ENCODE measurements at places on chromosomes 1 and 21.

DNA sequence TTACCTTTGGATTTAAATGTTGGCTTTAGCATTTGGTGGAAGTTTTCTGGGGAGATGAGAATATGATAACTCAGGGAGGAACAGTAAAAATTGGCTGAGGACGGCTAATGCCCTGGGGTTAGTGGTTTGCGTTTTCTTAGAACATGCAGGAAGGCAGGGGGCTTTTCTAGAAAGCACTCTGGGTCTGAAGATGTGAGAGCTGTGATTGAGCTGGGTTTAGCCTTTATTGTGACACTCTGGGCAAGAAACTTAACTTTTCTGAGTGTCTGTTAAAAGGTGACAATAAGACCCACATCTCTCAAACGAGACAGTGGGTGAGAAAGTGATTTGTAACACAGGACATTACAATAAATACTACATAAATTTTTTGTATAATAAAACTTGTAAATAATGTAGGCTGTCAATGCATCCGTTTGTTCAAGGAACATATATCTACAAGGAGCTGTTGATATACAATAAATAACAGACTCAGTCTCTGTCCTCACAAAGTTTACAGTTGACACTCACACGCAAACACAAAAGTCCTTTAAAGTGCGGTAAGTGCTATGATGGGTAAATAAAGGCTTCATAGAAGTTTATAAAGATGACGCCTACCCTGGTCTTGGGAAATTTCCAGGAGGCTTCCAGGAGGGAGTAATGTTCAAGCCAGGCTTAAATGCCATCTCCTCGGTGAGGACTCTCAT, 49.5 kb upstream of the MRPS6 start:
- no peak for DNase-seq

GRCh38 chr1:225863167-225863566, 19.0 kb downstream of the TMEM63A start:
- no peak for DNase-seq

GRCh38 chr1:6438047-6438525, 13.5 kb downstream of the ESPN start:
- DNase-seq: peak; percentile 83

DNA sequence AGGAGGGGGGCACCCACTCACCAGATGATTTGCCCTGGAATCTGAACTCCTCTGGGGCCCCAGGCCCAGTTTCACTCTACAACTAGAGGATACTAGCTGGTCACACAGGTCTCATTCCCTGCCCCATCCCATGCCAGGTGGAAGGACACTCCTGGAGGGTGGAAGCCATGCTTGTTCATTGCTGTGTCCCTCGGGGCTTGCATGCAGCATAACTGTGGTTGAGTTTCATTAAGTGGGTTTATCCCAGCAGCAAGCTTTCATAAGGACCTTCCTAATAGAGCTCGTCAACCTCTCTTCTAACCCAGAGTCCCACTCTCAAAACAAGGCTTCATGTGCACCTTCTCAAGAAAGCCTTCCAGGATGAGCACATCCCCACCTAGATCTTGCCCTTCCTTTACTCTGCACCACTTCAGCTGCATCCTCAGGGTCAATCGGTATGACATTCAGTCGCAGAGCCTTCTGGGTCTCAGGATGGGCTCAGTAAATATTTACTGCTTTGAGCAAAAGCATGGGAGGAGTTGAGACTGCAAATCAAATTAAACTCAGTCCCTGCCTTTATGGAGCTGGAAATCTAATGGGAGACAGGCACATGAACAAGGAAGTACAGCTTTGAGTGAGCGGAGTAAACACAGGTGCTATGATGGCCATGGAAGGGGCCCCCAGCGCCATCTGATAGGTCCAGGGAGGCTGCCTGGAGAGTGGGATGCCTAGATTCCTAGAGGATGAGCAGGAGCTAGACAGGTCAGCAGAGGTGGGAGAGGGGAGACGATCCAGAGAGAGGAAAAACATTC, 32.3 kb downstream of the LAMB3 start:
- peak; percentile 62 for DNase-seq

DNA sequence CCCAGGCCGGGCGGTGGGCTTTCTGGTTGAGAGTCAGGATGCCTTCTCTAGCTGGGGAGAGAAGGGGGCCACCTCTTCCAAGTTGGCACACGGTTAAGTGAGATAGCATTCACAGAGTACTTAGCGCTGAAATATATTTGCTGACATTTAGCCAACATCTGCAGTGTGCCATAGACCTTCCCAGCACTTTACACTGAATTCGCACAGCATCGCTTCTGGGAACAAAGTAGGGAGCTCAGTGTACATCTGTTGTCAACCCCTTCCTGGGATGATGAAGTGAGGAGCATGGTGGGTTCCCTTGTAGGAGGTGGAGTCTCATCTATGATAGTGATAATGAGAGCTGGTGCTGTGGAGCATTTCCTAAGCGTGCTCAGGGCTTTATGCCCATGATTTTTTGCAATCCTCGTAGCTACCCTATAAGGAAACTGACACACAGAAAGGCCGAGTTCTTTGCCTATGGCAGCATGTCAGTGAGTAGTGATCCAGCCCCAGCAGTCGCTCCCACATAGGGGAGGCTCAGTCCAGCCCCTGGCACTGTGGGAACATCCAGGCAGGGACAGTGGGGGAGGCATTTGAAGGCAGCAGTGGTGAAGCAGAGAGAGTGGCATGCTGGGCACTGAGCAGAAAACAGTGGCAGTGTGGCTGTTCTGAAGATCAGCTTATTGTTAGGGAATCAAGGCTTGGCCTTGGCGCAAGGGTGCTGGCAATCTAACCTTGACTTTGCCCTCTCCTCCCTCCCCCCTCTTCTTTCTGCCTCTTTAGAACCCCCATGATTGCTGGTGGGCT, 176.2 kb downstream of the PGBD5 start:
- DNase-seq: no peak

- DNase-seq: peak; percentile 89
These were observed 49.8 kb downstream of the PRDM2 start for GRCh38 chr1:13749543-13750341.

DNA sequence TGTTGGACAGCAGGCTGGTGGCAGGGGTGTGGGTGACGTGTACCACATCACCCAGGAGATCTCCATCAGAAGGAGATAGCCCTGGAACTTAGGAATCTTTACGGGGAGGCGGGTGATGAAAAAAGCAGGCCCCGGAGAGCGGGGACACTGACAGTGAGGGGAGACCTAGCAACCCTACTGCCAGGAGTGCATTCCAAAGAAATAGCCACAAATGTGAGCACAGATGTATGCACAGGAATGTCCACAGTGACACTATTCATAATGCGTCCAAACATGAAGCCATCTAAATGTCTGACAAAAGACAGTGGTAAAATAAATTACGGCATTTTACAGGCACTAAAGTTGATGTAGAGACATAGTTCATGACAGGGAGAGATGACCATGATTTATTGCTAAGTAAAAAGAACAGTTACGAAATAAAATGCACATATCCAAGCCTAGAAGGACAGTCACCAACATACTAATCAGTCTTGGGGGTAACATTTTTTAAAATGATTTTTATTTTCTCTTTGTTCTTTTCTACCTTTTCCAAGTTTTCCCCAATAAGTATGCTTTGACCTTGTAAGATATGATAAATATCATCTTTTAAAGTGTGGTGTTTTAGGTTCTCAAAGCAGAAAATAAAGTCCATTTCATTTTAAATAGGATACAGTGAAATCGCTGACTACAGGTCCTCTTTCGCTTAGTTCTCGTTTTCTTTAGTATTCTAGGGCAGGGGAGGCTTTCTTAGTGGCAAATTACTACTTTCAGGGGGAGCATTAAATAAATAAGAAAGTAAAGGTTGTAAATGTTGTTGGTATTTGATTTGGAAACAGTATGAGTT, 21.3 kb downstream of the CD247 start:
- no peak for DNase-seq

DNA sequence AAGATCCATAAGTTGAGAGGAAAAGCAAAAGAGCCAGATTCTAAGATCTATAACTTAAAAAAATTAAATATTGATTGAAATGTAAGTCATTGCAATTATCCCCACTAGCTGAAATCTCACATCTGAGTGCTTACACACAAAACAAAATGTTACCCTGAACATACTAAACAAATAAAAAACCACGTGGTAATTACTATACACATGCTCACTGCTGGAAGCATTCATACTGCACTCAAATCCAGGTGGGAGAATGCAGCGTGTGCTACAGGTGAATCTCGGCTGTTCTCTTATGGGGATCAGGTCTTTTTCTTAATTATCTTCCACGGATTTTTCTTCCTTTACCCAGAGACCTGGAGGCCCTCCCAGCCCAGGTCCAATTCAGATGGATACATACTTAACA, 74.3 kb downstream of the SDC3 start:
- DNase-seq: no peak

DNA sequence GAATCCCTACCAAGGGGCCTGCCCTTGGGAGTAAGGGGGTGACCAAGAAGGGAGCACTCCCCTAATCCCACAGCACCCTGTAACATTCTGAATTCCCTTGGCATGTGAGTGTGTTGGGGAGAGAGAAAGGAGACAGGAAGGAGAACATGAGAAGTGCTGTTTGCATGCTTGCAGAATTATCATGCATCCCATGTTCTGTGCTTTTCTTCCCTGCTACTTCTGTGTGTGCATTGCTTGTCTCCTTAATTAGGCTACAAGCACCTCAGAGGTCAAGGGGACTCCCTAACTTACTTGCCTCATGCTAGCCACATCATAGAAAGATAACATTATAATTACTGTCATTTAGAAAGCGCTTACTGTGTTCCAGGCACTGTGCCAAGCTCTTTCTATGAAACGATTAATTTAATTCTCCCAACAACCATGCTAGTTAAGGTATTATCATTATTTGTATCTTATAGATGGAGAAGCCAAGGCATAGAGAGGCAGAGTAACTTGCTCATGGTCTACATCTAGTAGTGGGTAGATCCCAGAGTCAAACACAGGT, 11.1 kb downstream of the NOS1AP start:
- no peak for DNase-seq

GRCh38 chr1:7068552-7068951, 283.3 kb downstream of the CAMTA1 start:
- DNase-seq: no peak

DNA sequence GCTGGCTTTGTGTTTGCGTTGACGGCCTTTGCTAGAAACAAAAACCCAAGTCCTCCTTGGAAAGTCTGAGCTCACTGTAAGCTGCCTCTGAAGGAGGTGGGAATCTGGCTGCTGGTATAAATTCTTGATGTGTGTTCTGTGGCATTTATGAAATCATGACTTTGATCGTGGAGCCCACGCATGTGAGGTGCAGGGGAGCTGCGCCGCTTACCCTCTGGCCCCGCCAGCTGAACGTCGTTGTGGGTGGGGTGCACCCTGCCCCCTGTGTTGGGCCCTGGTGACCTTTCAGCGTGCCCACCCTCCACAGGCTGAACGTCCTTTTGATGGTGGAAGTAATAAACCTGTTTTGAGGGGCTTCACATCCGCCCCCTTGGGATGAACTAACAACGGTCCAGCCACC, 21.2 kb upstream of the DIP2A start:
- DNase-seq: no peak

- no peak for DNase-seq
These were observed 10.3 kb upstream of the AGTRAP start for GRCh38 chr1:11725616-11726015.

DNA sequence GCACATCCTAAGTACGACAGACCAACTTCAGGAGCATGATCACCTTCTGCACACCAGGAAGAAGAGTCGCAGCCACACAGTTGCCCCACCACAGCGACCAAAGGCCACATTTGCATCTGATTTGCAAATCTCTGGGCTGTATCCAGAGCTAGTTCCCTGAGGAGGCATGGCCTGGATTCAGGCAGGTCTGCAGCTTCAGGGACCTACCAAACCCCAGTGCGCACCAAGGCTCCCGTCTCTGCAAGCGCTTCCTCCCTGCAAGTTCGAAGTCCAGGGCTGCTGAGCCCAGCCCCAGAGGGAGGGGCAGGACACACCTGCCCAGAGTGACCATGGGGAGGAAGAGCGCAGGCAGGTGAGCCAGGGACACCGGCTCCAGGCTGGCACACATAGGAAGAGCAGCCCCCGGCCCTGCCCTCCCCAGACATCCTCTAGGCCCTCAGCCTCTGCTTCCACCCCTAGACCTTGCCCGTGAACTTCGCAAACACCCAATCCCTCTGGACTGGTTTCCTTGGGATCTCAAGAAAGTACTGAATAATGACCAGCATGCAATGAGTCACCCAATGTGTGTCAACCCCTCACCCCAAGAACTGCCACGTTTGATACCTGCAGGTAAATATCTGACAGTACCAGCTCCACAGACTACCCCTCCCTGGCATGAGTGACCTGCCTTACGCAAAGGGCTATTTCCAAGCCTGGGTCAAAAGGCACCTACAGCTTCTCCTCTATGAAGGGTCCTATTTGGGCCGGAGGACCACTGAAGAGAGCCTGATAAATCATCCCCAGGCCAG, 36.8 kb downstream of the CASZ1 start:
- DNase-seq: no peak

DNA sequence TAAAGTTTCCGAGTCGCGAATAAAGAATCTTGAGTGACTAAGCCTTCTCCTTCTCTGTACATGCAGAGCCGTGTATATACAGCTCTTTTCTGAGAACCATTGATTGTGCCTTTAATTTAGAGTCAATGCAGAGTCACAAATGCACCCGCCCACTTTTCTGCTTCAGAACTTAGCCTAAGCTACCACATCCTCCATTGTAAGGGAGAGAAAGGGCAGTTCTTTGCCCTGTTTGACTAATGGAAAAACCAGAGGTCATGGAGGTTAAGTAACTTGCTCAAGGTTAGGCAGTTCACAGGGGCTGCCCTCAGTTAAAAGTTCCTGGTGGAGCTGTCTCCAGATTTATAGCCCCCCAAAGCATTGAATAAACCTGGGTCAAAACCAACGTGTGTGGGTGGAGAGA, 139.6 kb downstream of the TOMM20 start:
- DNase-seq: no peak

GRCh38 chr1:182589931-182590330, 875 bp upstream of the RNASEL start:
- DNase-seq: no peak

DNA sequence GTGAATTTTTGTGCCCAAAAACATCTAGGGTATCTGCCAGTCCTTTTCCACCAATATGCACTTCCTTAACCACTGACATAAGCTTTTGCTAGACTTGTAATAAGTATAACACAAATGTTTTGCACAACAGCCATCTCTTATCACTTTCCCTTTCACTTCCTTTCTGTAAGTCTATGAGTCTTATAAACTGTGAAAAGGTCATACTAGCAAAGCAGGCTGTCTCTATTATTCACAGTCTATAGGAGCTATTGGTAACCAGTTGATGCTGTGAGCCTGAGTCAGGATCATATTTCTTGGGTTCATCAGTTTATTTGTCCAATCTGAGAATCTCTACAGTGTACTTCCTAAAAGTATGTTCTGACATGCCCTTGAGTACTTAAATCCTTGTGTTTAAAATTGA, 172.6 kb downstream of the CHRM3 start:
- DNase-seq: no peak

- no peak for DNase-seq
These were observed 105.0 kb downstream of the HUNK start for GRCh38 chr21:31977816-31978215.

GRCh38 chr21:41112740-41113692, 54.9 kb upstream of the BACE2 start:
- no peak for DNase-seq
